ENCODE measurements at places on chromosomes 5 and 9.

DNA sequence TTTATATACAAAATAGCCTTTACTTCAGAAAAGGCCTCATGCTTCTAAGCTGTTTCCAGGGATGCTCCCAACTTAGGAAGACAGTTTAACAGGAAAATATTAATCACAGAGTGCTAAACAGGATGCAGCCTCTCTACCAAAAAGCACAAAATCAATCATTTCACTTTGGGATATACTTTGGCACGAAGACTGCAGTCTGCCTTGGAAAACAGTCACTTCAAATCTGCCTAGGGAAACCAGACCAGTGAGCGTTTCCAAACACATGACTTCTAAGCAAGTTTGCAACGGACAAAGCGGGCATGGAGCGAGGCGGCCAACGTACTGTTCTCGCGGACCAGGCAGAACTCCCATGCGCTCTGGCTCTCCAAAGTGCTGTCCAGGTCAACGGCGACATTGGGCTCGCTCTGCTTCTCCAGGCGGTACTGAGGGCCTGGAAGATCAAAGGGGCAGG is 201.0 kb downstream of the MAPKAP1 start:
- peak; percentile 22 for DNase-seq

DNA sequence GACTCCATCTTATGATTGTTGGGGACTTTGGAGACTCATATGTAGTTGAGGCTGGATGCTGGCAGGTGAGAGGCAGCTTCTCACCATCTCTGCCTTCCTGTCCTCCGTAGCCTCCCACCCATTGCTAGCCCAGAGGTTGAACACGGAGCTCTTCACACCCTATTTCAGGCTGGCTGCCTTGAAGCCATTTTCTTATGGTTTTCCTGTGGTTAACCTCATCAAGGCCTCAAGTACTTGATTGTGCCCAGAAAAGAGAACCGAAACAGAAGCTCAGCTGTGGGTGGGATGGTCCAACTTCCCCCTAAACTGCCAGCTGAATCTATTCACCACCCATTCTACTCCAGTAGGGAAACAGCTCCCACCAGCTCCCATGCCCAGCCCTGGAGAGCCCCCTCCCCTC is 102.9 kb downstream of the LIFR start:
- no peak for DNase-seq

DNA sequence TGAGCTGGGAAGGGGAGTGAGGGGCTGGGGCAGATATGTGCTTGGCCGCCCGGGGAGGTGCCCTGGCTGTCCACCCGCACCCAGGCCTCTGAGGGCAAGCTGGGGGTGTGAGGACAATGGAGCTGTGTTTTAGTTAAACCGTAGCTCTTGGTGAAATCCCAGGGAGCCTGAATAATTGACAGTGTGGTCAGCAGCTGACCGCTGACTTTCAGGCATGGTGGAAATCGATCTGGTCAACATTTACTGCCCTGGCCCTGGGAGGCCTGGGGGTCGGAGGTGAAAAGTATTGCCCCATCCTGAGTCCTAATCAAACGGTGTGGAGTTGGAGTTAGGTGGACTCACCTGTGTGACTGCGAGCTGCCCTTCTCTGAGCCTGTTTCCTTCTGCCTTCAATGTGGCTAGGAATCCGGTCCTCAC is 31.2 kb upstream of the CRB2 start:
- DNase-seq: no peak

GRCh38 chr5:64958757-64959391 is 190.1 kb downstream of the CWC27 start:
- DNase-seq: no peak

DNA sequence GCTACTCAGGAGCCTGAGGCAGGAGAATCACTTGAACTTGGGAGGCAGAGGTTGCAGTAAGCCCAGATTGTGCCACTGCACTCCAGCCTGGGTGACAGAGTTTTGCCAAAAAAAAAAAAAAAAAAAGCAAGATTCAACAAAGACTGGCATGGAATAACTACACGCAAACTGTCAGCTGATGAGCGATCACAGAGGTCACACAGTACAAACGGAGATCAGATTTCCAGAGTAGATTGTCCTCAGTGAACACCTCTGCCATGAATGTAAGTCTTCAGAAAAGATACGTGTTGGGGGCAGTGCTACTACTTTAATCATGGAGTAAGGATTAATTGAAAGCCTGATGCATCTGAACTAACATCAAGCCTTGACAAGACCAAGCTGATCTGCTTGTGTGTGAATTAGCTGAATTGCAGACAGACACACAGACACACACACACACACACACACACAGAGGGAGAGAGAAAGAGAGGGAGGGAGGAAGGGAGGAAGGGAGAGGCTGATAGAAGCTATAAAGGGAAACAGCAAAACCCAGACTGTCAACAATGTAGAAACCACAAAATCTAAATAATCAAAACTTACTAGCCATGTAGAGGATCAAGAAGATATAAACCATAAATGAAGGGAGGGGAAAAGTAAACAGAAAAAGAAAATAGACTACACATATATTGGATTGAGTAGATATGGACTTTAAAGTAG is 222.9 kb upstream of the ZNF462 start:
- no peak for DNase-seq

GRCh38 chr9:71857159-71857558 is 53.8 kb downstream of the ABHD17B start:
- DNase-seq: no peak

DNA sequence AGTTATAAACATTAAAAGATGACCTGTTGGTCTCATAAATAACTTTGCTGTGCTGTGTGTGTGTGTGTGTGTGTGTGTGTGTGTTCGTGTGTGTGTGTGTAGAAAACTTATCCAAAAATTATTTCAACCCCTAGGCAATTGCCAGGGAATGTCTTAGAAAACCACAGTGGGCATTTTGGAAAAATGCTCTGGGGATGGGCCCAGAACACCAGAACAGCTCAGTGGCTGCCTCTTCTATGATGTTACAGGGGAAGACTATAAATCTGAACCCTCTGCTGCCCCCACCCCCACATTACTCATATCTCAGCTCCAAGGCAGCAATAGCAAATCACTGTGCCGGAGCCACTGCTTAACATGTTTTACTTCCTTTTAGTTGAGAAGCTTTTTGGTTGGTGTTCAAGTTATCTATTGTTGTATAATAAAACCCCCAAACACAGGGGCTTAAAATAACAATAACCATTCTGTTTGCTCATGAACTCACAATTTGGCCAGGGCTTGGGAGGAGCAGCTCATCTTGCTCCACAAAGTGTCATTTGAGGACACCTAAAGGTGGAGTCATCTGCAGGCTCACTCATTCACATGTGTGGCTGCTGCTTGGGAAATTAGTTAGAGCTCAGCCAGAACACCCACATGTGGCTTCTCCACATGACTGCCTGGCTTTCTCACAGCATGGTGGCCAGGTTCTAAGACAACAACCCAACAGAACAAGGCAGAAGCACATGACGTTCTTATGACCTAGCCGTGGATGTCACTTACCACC is 40.4 kb downstream of the ACTBL2 start:
- DNase-seq: no peak

DNA sequence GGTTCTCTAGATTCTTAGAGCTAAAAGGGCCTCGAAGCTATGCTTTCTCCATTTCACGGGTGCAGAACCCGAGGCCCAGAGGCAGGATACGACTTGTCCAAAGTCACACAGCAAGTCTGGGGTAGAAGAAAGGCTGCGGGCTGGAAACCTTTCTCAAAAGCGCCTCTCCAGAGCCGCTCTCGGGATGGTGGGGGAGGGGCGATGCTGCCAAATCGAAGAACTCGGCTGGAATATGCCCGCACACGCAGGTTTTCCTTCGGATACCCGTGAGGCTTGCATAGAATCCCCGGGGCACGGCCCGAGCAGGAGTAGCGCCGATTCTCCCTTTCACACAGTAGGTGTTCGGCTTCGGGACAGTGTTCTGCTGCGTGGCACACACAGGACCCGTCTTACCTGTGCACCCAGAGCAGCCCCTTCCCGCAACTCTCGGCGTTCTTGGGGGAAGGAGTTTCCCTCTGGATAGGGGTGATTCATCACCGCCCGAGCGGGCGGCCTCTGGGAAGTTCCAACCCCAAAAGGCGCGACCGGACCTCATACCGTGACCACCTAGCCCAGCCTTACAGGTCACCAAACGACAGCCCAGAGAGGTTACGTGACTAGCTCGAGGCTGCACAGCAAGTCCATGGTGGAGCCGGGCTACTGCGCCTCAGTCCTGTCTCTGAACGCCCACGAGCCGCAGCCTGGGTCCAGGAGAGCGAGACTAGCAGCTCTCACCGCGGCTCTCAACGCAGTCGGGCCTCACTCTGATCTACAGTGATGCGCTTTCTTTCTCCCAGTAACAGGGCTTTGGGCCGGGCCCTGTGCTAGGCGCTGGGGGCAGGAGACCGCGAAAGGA is 4.1 kb downstream of the PAX5 start:
- DNase-seq: no peak

DNA sequence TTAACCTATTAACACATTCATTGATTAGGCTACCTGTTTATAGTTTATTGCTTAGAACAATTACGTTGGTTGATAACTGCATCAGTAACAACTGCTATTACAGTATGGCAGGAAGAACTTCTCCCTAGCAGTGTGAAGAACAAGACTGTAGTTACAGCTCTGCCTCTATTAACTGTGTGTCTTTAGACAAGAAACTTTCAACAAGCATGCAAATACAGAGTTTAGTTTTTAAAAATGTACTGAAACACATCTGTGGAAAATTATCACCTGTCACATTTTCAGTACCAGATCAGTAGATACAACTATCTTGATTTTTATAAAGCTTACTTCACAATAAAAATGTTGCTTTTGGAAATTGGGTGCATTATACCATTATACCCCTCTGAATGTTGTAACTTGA is 22.2 kb downstream of the ELL2 start:
- no peak for DNase-seq

- DNase-seq: no peak
Observed at GRCh38 chr5:142925795-142926194, 155.6 kb downstream of the ARHGAP26 start.

DNA sequence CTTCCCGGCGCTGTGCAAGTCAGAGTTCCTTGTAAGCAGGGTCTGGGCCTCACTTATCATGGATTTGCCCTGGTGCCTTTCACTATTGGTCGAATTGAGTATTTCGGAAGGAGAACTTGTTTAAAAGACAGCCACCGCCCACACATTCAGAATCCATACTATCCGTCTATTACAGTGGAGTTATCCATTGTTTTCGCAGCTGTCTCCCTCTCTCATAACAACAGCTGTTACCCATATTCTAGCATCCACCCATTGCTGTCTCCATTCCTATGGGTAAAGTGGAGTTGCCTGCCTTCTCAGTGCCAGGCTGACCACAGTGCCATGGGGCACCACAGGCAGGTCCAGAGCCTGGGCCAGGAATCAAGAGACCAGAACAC is 20.2 kb downstream of the FAXDC2 start:
- DNase-seq: no peak

DNA sequence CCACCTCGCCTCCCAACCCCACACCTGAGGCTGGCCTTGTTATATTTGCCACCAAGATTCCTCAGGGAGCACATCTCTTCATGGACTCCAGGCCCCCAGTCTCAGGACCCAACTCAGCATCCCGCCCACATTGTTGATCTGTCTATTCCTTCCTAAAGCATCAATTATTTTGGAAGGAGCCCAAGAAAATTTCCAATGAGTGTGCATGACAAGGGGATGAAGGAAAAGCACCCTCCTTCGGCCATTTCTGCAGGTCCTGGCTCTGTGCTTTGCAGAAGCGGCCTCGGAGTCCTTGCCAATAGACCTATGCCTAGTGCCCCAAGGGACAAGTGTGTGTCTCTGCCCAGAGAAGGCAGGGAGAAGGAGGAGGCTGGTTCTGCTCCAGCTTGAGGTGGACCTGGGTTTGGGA is 273.2 kb downstream of the GADD45G start:
- no peak for DNase-seq

DNA sequence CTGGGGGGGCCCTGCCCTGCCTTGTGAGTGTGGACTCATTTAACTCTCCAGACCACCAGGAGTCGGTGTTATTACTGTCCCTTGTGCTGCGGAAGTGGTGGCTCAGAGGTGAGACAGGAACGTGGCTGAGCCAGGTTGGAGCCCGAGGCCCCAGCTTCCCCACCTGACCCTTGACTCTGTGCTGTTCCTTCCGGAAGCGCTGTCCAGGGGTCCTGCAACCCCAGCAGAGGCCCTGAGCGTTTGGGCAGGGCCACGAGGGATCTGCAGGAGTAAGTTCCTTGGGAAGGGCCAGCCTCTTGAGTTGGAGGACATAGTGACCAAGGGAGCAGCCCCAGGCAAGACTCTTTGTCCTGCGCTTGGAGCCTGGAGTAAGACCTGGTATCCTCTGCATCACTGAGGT is 99.6 kb downstream of the RXRA start:
- DNase-seq: no peak

DNA sequence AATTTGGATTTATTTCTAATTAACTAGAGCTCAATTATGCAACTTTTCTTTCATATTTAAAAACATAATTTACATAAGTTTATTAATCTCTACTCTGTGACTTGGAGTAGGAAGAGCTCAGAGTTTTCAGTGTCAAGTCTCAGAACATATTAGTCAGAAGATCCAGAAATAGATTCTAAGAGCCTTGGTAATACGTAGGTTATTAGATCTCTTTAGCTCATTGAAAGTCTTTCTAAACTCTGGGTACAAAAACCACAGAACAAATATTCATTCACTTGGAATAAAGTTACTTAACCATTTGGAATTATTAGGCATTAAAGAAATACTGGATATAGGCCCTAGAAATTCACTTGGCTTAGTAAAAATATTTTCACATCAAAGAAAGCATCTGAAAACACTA is 26.3 kb upstream of the ISCA1 start:
- DNase-seq: no peak

GRCh38 chr5:127423173-127423798 is 94.2 kb upstream of the PRRC1 start:
- no peak for DNase-seq

GRCh38 chr5:95591490-95591901 is 28.4 kb upstream of the GPR150 start:
- DNase-seq: no peak

DNA sequence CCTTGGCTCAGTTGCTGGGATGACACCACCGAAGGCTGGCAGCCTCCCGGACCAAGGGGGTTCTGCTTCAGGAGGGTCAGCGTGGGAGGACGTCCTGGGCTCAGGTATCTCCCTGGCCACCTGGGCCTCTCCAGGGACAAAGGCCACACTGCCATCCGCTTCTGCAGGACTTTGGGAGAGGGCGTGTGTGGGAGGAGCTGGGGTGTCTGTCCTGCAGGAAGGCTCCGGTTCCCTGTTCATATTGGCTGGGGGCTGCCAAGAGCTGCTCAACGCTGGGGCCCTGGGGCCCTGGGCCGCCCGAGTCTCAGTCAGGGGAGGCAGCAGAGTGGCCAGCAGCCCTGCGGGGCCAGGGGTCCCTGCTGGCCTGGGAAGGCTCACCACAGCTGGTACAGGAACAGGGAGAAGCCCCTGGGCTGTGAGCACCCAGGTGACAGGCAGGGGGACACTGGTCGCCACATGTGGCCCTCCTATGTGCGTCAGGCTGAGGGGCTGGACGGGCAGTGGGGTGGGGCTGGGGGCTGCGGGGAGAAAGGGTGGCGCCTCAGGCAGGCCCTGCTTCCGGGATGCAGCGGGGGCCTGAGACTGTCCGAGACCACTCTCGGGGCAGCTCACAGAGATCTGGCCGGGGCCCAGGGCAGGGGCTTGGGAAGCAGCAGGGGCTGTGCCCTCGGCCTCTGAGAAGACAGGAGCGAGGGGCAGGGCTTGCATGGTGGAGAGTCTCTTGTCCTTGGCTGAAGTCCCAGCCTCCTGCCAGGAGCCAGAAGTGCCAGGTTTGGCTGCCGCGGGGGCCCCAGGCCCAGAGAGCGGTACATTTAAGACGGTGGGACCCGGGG is 4.9 kb upstream of the CARD9 start:
- DNase-seq: no peak

- DNase-seq: no peak
Observed at GRCh38 chr9:6055216-6055615, 39.8 kb upstream of the RANBP6 start.
